ENCODE measurements at places on chromosomes 7 and 10.

DNA sequence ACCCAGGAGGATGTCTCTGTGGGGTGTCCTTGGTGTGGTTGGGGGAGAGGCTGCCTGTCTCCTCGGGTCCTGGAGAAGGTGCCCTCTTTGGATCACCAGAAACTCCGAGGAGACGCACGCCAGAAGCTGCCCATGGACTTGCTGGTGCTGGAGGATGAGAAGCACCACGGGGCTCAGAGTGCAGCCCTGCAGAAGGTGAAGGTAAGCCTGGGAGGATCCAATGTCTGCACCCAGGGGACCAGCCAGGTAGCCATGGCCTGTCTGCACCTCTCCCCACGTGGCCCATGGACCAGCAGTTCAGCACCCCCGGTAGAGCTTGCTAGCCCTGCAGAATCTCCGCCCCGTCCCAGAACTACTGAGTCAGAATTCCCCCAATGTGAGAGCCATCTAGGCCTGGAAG, 5.1 kb downstream of the ANKRD2 start:
- no peak for DNase-seq

DNA sequence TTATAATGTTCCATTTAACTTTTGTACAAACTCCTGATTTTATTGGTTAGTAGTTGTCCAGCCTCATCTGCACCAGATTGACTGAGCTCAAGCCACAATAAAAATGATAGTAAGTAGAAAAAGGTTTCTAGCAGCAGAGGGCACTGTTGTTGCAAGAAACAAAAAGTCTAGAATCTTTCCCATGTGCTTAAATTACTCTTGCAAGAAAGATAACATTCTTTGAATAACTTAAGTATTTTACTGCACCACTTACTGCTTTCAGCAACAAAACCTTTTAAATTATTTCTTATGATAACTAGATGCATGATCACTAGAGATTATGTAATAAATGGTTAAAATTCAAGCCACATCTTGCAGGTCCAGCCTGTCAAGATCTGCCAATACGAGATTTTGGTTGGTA, 27.0 kb downstream of the LMOD2 start:
- no peak for DNase-seq

DNA sequence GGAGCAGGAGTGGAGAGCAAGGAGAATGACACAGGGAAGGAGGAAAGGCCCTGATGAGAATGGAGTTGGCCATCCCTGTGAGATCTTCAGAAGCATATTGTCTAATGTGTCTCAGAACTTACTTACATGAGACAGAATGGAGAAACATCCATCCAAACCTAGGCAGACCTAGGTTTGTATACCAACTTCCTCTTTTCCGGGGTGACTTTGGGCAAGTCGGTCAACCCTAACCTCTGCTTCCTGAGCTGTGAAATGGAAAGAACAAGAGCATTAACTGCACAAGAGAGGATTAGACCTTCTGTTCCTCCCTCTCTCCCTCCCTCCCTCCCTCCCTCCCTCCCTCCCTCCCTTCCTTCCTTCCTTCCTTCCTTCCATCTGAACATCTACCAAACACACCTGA, 4.5 kb downstream of the GHRHR start:
- no peak for DNase-seq

- DNase-seq, result peak; percentile 70
Measured at GRCh38 chr7:27188386-27189294, 3.6 kb upstream of the HOXA11 start.

DNA sequence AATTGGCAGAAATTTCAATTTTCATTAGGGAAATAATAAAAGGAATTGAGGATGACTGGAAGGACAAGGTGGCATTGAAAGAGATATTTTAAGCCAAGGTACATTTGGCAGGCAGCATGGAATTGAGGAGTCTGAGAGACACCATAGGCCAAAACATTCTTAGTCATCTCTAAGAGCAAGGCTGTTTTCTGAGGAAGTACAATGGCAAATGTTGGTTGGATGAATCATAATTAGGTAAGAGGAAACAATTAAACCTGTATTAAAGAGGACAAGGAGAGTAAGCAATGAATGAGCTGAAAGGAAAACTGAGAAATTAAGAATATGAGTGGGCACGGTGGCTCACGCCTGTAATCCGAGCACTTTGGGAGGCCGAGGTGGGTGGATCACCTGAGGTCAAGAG, 86.3 kb downstream of the MRPL32 start:
- no peak for DNase-seq

- no peak for DNase-seq
Measured at GRCh38 chr10:103572347-103573204, 79.1 kb downstream of the NEURL1 start.

- DNase-seq, result no peak
Measured at GRCh38 chr10:112907893-112908292, 42.2 kb upstream of the TCF7L2 start.

- DNase-seq, result no peak
Measured at GRCh38 chr7:51080216-51080615, 236.4 kb downstream of the COBL start.

DNA sequence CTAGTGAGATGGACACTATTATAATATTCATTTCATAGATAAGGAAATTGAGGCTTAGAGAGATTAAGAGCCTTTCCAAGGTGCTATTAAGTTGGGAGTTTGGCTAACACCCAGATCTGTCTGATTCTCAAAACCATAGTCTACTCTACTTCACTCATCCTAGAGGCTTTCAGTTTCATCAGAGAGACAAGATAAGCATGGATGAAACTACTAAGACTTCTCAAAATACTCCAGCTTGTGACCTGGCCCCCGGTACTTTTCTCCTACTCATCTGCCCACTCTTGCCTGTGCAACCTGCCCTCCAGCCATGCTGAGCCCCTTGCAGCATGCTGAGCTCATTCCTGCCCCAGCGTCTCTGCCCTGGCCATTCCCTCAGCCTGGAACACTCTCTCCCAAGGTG, 12.2 kb upstream of the SLC35B4 start:
- DNase-seq, result no peak

- DNase-seq, result no peak
Measured at GRCh38 chr10:71534568-71535194, 138.0 kb downstream of the CDH23 start.

- no peak for DNase-seq
Measured at GRCh38 chr7:105649727-105650381, 68.6 kb upstream of the EFCAB10 start.

All from islet precursor cell (in vitro differentiated cells).